Stomach (tissue), 19 donors: ENCODE measurements at places on chromosomes 5 and 9. TPM values are rescaled to one million over a fixed set of nuclear protein-coding genes. Genes with fewer than 3 reads are reported as not detected.
A peak's percentile ranks its signal among the peaks of the same experiment; 100 is the strongest.

The DNAI1 gene
- not detected for polyA plus RNA-seq

- no peaks in the 10 kb centered on the region for H3K27me3 ChIP-seq
- DNase-seq, result no peak
- H3K36me3 ChIP-seq, result no peaks in the 10 kb centered on the region
- peaks cover under 1% of the 10 kb centered on the region for H3K4me1 ChIP-seq
- no peak overlapping the region for H3K27ac ChIP-seq
- no peak overlapping the region for H3K4me3 ChIP-seq
Observed at GRCh38 chr9:129768486-129768885, 15.6 kb upstream of the PTGES start.

- no peak overlapping the region for H3K4me3 ChIP-seq
- no peaks in the 10 kb centered on the region for H3K4me1 ChIP-seq
- no peak overlapping the region for H3K27ac ChIP-seq
- H3K27me3 ChIP-seq, result no peaks in the 10 kb centered on the region
- H3K36me3 ChIP-seq, result no peaks in the 10 kb centered on the region
- peak; percentile 67 for DNase-seq
Observed at GRCh38 chr9:82939451-82939850, 123.5 kb downstream of the RASEF start.

DNA sequence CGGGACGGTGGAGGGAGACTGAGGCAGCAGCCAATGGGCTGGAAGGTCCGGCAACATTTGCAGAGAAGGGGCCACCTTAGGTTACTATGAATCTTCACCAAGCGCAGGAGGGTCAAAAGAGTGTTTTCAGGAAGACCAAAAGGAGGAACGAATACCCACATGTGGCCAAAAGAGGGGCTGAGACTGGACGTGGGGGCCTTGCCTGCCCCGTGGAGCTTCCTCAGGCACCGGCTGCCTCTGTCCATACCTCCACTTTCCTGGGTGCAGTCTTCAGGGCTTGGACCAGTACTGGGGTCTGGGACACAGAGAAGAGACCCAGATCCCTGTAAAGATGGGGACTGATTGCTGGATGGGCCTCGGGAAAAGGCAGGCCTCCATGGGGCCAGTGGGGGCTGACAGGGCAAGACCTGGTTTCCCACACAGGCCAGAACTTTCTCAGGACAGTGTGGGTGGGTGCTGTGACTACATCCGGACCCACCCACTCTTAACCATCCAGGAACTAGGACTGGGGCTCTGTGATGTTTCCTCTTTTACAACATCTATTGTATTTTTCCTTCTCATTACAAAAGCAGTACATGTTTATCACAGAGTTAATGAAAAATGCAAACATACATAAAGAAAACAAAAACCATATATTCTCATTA is 294.7 kb downstream of the ZSWIM6 start:
- peak overlapping the region; percentile 58 for H3K4me3 ChIP-seq
- peaks cover 14% of the 10 kb centered on the region for H3K4me1 ChIP-seq
- peak overlapping the region; percentile 72 for H3K27ac ChIP-seq
- DNase-seq, result no peak
- H3K36me3 ChIP-seq, result no peaks in the 10 kb centered on the region
- H3K27me3 ChIP-seq, result no peaks in the 10 kb centered on the region
